AG09309 (cell line): ENCODE measurements at places on chromosomes 5 and 9.

DNA sequence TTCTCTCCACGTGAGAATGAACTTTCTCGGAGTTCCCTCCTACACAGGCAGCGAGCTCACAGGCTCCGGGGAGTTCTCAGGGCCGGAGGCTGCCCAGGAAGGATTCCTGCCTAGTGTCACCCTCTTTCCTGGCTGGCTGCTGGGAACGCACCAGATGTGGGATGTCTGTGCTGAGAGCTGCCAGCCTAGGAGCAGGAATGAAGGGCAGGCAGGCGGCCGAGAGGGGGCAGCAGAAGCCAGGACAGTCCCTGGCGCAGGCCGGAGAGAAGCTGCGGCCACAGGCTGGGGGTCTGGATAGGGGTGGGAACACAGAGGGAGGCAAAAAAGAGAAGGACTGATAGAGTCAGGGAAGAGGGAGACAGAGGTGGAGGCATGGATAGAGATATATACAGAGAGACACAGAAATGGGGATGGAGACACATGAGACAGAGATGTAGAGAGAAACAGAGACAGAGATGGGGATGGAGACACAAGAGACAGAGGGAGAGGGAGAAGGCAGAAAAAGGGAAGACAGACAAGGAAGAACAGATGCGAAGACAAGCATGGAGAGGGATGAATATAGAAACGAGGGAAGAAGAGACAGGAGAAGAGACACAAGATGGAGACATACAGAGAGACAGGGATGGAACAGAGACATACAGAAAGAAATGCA lies 25.3 kb upstream of the ENHO start:
- DNase-seq = peak; percentile 8

DNA sequence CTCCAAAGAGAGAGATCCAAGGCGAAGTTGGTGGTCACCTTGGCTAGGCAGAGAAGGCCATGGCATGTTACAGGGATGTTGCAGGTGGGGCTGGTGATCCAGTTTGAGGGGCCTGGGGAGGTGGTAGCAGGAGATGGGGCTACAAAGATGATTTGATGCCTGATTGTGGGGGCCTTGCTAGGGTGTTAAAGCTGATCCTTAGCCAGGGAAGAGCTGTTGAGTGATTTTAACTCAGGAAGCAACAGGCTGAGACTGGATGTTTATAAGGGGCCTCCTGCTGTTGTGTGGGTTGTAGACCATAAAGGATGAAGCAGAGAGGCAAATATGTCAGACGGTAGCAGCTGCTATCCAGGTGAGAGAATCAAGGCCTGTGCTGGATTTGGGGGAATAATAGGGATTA lies 19.0 kb upstream of the SMAD5 start:
- no peak for DNase-seq

DNA sequence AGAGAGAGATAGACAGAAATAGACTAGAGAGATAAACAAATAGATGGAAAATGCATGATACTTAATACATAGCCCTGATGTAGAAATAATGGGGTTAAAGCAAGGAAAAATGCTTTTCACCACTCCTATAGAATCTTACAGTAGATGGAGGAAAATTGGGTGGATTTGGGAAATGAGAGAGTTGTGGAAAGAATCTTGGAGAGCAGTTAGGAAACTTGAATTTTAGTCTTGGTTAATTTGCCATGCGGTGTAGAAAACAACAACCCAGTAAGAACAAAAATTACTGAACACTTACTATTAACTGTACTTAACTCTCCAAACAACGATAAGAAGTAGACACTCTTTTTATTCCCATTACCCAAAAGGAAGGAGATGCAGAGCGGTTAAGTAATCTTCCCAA lies 329.8 kb downstream of the ZNF608 start:
- no peak for DNase-seq

- DNase-seq = no peak
Observed at GRCh38 chr9:10026443-10026984, 586.3 kb downstream of the PTPRD start.

- DNase-seq = no peak
Observed at GRCh38 chr9:134980991-134981390, 63.3 kb upstream of the FCN1 start.

DNA sequence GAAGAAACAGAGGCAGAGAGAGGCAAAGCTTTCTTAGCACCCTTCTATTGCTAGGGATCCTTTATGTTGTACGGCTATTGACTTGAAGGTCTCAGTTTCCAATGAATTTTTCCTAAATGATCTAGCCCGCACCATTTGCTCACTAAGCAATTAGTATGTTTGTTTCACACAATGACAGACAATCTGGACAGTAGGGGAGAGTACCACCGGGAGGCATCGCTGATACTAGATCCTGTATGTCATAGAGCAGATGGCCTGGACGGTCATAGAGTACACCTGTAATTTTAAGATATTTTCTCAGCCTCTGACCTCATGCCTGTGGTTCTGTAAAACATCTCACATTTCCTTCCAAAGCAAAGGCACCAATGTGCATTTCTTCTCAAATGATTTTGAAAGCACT lies 194.3 kb downstream of the TLE4 start:
- DNase-seq = no peak

- no peak for DNase-seq
Observed at GRCh38 chr5:39178861-39179260, 40.5 kb downstream of the FYB1 start.

- no peak for DNase-seq
Observed at GRCh38 chr5:66813306-66813705, 217.1 kb downstream of the MAST4 start.

DNA sequence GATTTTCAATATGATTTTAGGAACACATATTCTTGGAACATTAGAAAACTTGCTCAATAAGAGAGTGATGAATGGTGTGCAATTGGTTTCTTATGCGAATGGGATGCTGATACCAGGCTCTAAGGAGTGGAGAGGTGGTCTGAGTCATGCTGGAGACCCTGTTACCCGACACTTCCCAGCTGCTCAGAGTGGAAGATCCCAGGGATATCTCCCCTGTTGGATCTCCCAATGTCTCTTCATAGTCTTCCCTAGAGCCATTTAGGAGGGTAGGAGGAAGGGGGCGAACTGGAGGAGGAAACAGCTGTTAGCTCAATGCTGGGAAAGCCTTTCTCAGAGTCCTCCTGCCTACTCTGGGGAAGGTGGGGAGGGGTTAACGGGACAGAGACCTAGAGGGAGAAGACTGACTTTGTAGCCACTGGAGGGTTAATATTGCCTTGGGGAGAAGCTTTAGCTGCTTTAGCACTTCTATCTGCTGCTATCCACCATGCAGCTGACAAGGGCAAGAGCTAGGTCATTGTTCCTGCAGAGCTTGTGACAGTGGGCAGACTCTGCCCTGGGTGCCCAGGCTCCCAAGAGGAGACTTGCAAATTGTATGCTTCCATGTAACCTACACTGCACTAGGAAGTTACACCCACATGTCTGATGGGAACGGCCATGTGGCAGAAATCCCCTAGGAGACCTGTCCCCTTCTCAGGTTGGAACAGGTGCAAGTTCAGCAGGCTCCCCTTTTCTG lies 301.0 kb downstream of the GADD45G start:
- DNase-seq = no peak

DNA sequence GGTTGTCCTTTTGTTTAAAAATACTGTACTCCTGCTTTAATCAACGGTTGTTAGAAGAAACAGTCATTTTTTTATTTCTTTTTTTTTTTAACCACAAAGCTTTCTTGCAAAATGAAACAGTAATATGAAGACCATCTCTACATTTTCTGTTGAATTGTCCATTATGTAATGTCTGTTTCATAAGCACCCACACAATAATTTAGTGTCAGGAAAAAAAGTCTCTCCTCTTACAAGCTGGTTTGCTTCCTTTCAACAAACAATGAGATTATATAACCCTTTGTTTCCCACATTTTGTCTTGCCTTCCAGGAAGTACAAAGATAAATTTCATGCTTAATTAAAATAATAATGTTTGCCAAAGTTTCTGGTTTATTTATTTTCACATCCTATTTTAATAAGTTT lies 16.7 kb downstream of the CTNNAL1 start:
- DNase-seq = no peak

- no peak for DNase-seq
Observed at GRCh38 chr9:26639761-26640160, 252.8 kb downstream of the CAAP1 start.
